ENCODE measurements at places on chromosomes 16 and 17.

GRCh38 chr16:54289242-54289944, 2.8 kb upstream of the IRX3 start:
- peak; percentile 10 for DNase-seq

DNA sequence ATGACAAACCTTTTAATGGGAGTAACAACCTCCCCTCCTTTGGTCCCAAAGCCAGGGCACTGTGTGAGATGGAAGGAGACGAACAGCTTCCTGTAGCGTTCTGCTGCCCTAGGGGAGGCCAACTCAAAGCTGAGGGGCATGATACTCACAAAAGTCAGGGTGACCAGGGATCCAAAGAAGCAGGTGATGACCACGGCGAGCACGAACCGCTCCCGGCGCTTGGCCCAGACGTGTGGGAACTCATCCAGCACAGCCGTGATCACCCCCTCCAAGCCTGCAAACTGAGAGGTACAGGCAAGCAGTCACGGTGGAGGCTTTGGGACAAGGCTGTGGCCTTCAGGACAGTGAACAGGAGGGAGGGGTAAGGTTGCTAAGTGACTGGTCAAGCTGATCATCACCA, 25.1 kb downstream of the SLC6A4 start:
- no peak for DNase-seq

GRCh38 chr16:24516900-24517669, 22.3 kb upstream of the RBBP6 start:
- DNase-seq: peak; percentile 80

- DNase-seq: no peak
Measured at GRCh38 chr16:49639739-49640431, 216.0 kb downstream of the ZNF423 start.

GRCh38 chr17:10474536-10474935, 5.2 kb upstream of the MYH4 start:
- DNase-seq: no peak

DNA sequence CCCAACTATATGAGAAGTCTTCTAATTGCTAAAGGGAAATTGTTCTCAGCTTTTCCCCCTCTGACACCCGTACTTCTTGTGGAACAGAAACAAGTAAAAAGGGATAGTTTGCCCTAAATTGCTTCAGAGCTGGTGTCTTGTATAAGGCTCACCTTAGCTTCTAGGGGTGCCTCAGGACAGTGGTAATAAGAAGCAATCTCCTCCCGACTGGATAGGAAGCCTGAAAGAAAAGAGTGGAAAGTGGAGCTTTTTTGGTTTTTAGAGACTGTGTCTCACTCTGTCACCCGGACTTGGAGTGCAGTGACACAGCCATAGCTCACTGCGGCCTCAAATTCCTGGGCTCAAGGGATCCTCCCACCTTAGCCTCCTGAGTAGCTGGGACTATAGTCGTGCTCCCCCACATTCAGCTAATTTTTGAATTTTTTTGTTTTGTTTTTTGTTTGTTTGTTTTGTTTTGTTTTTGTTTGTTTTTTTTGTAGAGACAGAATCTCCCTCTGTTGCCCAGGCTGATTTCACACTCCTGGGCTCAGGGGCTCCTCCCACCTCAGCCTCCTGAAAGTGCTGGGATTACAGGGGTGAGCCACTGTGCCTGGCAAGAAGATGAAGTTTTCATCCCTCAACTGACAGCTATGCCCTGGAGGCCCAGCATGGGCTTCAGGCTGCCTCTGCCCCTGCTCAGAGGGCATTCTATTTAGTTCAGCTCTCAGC, 3.4 kb downstream of the TAT start:
- DNase-seq: no peak

DNA sequence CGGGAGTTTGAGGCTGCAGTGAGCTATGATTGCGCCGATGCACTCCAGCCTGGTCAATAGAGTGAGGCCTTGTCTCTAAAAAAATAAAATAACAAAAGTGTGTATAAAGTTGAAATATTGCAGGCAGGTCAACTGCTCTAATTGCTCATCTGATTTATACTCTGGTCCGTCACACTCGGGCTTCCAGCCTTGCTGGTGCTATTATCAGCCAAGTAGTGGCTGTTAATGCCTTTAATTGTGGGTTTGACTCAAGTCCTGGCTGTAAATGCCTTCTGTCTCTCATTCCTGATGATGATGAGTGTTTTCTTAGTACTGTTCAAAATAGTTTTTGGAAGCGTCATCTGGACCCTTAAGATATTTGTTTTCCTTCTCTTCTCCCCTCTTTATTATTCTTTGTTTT, 18.4 kb downstream of the SYT17 start:
- DNase-seq: no peak

DNA sequence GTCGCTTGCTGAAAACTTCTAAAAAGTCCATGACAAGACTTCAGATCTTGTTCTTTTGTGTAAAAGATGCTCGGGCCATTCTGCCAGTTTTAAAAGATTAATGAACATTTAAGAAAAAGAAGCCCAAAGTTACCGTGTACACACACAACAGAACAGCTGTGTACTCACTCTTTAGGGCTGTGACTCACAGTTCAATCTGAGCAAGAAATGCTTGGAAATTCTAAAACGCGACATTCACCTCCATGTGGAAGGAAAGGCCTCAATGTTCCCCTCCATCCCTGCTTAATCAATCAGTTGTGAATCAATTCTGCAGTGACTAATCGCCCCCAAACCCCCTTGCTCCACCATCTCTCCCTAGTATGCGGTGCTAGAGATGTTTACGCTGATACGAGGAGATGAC, 609.9 kb upstream of the SALL1 start:
- DNase-seq: no peak

- peak; percentile 86 for DNase-seq
Measured at GRCh38 chr17:29042679-29043538, at the start of gene PIPOX. Gene PIPOX, plus strand, starts transcription at chr17:29043141. Its CDS starts 85 bp downstream, at chr17:29043226.

- peak; percentile 53 for DNase-seq
Measured at GRCh38 chr16:11233727-11234376, 22.2 kb downstream of the SOCS1 start.

GRCh38 chr17:50056217-50056960, 479 bp downstream of the ITGA3 start:
- peak; percentile 52 for DNase-seq

DNA sequence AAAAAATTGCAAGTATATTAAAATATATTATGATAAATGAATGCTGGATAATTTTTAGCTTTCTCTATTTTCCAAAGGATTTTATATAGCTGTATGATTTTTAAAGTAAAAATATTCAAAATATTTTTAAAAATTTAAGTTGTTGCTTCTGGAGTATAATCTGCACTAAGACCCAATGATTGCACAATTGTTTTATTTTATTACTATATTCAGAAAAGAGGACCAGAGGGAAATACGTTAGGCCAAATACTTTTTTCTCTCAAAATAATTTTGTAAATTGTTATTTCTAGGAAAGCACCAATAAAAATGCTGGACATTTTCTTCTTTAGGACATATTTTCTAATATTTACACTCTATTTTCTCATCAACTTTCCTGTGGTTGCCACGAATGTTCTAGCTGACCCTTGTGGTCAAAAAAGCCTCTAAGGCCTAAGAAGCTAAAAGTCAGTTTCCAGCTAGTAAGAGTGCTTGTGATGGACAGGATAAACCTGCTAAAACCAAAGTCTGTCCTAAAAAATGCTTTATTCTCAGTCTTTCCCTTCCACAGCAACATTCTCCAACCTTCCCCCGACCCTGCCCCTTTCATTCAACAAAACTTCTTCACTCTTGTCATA, 31.2 kb downstream of the MMD start:
- no peak for DNase-seq

DNA sequence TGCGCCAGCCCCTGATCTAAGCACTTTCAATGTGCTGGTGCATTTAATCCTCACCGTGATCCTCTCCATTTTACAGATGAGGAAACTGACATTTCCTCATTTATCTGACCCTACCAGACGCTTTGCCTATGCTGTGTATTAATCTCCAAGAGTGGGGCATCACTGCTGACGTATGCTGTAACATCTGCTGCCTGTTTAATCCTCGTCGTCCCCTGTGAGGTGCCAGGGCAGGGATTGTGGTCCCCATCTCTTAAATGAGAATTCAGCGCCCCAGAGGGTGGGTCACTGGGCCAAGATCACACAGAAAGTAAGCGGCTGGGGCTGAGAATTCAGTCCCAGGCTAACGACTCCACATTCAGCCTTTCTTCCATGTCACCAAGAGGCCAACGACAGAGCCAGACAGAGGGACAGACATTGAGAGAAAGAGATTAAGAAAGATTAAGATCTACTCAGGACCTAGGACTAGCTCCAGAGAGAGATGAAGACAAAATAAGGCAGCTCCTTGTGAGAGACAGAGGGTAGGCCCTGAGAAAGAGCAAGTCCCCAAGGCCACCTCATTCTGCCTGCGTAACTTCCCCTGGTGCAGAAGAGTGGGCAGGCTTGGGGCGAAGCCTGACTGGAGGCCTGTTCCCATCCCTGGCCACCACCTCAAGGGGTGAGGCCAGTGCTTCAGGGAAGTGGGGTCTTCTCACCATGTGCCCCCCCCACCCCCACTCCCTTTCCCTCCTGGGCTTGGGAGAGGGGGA, 13.5 kb downstream of the CACNA1G start:
- no peak for DNase-seq

GRCh38 chr16:82088483-82088882, 53.4 kb downstream of the HSD17B2 start:
- no peak for DNase-seq

DNA sequence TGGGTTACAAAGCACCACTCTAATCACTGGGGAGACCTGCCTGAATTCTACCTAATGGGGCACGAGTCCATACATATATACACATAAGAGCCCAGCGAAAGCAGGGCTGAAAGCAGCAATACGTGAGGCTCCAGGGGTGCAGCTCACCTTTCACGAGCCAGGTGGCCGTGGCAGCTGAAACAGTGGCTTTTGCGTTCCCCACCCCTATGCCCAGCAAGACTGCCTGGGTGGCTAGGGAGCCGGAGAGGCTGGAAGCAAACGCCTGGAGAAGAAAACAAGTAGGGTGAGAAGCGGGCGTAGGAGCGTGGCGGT, 618 bp downstream of the RUSF1 start:
- DNase-seq: no peak

DNA sequence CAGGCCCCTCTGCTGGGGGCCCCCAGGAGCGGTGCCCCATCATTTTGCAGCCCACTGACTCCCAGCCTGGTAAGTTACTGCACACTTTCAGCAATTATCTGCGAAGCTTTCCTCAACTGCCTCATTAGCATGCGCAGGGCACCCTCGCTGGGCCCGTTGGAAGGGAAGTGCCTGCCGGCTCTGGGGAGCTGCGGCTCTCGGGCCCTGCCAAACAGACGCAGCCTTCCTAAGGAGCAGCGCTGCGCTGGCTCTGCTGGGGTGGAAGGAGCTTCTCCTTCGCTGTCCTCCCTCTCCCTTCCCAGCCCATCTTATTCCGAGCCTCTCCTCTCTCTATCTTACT, 71.0 kb downstream of the RBBP6 start:
- no peak for DNase-seq

GRCh38 chr16:85948138-85948509, 49.2 kb downstream of the IRF8 start:
- DNase-seq: no peak

- DNase-seq: peak; percentile 51
Measured at GRCh38 chr16:81204798-81205680, 33.5 kb upstream of the BCO1 start.

- no peak for DNase-seq
Measured at GRCh38 chr16:78890373-78890895, 710.1 kb downstream of the MAF start.

- no peak for DNase-seq
Measured at GRCh38 chr16:56119133-56119532, 72.2 kb upstream of the GNAO1 start.

GRCh38 chr17:75531721-75532072, 6.2 kb downstream of the LLGL2 start:
- no peak for DNase-seq

DNA sequence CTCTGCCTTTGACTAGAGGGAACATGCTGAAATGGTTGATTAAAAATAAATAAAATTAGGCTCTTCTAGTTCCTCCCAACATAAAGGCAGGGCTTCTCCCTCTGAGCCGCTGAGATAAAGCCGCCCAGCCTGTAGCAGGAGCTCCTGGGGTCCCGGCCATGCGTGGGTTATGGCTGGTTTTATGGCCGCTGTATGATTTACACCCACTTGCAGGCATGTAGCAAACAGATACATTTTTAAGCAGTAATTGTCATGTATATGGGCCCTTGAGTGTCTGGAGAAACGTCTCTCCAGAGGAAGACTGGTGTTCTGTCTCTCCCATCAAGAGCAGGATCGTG, 201.0 kb upstream of the TNRC6C start:
- no peak for DNase-seq

- peak; percentile 87 for DNase-seq
Measured at GRCh38 chr16:8740775-8741355, 56.6 kb downstream of the TMEM186 start.

- no peak for DNase-seq
Measured at GRCh38 chr17:6570731-6571451, 14.5 kb upstream of the PITPNM3 start.

DNA sequence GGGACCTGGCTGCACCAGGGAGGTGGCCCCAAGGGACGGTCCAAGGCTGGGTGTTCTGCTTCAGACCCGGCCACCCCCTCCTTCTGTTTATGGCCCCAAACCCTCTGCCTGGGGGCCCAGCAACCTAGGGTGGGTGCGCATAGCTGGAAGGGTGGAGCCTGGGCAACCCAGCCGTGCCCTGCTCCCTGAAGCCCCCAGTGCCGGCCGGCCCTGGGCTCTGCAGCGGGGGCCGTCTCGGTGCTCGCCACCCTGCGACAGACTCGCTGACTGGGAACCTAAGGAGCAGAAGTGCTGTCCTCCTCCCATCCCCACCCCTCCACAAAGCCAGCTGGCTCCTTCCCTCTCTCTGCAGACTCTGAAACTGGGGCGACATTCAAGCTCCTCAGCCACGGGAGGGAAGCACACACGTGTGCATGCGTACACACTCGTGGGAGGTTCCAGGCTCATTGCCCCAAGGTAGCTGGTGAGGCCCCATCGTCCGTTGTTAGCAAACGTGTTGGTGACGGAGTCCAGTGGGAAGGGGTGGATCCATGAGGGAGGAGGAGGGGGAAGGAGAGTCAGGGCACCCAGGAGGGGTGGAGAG, 43.4 kb downstream of the ENGASE start:
- DNase-seq: no peak

GRCh38 chr17:49031965-49032928, 35.1 kb downstream of the IGF2BP1 start:
- peak; percentile 73 for DNase-seq

DNA sequence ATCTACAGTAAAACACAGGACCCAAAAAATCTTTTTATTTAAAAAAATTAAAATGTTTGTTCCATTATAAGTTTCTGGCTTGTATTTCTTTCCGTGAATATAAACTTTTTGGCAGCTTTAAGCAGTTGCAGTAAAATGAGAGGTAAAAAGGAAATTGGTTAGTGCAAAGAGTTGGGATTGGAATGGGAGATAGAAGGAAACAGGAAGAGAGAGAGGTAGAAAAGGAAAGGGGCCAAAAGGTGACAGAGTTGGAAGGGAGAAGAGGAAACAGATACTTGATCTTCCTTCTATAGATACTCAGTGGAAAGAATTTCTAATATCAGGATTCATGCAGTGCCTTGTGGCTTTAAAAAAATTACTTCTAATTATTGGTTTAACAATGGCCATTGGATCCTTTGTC, 63.5 kb downstream of the NQO1 start:
- no peak for DNase-seq

All from small intestine (tissue), 16 donors.